ENCODE measurements at places on chromosomes 6 and 20.

GRCh38 chr6:152976749-152977148, 6.1 kb downstream of the FBXO5 start:
- no peak for DNase-seq

DNA sequence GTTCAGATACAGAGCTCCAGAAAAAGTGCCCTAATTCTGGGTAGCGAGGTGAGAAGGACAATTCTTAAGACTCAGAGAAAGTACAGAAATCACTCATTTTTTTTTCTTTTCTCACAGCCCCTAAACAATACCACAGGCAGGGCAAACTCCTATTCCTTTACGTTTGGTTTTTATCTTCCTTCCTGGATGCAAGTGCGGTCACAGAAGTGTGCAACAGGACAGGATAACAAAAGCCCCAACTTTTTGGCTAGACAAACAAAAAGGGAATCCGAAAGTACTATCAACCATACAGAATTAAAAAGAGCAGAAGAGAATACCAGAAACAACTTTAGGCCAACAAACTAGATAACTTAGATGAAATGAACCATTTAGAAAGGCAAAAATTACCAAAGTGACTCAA, 18.4 kb upstream of the BEND6 start:
- no peak for DNase-seq

- DNase-seq = no peak
Observed at GRCh38 chr6:4883298-4883697, 107.1 kb downstream of the CDYL start.

- DNase-seq = no peak
Observed at GRCh38 chr20:1185790-1186334, 1.1 kb upstream of the TMEM74B start.

DNA sequence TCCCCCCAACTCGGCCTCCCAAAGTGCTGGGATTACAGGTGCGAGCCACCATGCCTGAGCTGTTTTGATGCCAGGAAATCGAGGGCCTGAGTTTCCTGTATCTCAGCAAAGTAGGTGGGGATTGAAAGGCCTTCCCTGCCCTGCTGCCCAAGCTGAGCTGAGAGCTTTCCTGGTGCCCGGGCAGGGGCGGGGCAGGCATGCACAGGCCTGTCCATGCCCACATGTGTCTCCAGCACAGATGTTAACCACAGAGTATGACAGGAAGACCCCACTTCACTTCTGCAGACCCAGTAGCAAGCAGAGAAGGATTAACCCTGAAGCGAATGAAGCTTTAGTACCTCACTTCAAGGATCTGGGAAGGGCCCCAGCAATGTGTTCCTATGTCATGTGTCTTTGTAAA, 66.0 kb downstream of the GPR6 start:
- DNase-seq = no peak

GRCh38 chr20:34574426-34574825, 15.9 kb downstream of the MAP1LC3A start:
- DNase-seq = no peak

DNA sequence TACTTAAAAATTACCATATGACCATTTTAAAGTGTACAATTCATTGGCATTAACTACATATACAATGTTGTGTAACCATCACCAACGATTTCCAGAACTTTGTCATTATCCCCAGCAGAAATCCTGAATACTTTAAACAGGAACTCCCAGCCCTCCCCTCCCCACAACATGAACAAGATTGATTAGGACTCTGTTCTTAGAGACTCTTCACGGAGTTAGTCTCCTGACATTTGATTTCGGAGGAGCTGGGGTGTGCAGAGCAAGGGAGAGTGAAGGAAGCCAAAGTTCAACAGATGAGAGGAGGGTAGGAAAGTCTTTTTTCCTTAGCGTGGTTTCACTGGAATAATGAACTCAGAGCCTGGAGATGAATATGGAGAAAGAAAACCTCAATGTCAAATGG, 17.2 kb upstream of the QKI start:
- DNase-seq = no peak

DNA sequence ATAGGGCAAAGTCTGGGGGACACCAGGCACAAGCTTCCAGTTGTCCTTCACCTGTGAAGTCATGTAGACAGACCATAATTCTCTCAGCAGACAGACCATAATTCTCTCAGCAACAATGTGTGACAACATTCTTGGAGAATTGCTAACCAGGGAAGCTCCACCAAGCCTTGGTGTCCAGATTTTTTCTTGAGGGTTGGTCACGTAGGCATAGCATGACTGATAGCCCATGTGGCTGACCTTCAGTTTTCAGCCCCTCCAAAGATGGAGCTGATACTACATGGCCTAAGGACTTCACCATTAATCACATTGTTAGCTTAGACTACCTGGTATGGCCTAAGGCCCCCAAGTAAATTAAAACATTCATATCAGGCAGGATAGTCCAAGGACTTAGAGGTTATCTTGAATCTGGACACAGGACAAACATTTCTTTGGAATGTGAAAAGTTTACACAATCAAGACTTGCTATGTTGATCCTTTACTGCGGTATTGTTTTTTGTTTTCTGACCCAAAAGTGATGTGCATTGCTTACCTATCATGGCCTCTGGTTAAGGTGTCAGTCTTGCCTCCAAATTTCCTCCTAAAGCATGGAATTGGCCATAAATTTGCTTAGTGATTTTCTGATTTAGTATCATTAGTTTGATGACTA, 76.9 kb downstream of the CEP57L1 start:
- DNase-seq = no peak

- DNase-seq = no peak
Observed at GRCh38 chr20:34420146-34420545, 57.1 kb downstream of the ITCH start.

DNA sequence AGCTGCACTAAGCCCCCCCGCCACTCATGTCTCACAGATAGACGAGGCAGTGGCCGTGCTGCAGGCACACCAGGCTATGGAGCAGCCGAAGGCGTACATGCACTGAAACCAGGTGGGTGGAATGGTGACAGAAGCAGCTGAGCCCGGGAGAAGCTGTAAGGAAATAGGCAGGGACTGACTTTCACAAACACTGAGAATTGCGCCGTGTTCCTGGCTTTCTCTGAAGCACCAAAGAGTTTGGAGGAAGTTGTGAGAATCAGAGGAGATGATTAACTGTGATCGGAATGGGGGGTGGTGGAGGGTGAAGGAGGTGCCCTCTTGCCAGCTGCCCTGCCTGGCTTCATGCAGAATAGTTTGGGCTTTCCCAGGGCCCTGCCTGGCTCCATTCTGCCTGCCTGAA, 21.6 kb downstream of the TOMM34 start:
- DNase-seq = no peak

GRCh38 chr6:111211411-111212030, 124.2 kb downstream of the SLC16A10 start:
- no peak for DNase-seq

GRCh38 chr20:16100111-16100510, 473.1 kb downstream of the KIF16B start:
- DNase-seq = no peak

DNA sequence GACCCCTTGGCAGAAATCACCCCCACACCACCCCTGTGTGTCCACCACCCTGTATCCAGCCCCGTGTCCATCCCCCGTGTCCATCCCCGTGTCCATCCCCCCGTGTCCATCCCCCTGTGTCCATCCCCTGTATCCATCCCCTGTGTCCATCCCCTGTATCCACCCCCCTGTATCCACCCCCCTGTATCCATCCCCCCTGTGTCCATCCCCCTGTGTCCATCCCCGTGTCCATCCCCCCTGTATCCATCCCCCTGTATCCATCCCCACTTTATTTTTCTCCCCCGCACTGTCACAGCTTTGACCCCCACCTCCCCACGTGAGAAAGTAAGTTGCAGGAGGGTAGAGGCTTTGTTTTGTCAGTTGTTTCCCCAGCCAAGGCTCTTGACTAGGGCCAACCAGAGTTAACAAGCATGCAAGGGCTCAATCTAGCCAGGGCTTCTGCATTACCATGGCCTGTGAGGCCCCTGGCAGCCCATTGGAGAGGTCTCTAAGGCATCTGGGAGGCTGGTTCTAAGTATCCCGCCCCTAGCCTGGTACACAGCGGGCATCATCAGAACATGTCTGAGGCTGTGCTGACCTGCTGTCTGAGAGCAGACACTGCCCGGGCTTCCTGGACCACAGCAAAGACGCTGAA, 18.1 kb upstream of the SIRPA start:
- no peak for DNase-seq

- DNase-seq = no peak
Observed at GRCh38 chr6:41306187-41306854, 19.8 kb upstream of the TREM1 start.

DNA sequence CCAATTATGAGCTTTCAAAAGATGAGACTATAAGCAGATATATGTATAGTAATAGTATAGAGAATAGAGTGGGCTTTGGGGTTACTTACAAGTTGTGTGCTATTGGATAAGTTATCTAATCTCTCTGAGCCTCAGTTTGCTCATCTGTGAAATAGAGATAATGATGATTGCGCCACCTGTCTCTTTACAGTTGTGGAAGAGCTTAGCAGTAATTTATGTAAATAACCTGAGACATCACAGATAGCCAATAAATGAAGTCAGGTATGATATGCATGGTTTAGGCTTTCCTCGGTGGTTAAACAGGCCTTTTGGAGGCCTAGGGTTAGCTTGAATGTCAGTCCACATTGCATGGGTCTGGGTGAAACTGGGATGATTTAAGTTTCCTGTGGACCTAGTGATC, 29.8 kb upstream of the SCUBE3 start:
- no peak for DNase-seq

DNA sequence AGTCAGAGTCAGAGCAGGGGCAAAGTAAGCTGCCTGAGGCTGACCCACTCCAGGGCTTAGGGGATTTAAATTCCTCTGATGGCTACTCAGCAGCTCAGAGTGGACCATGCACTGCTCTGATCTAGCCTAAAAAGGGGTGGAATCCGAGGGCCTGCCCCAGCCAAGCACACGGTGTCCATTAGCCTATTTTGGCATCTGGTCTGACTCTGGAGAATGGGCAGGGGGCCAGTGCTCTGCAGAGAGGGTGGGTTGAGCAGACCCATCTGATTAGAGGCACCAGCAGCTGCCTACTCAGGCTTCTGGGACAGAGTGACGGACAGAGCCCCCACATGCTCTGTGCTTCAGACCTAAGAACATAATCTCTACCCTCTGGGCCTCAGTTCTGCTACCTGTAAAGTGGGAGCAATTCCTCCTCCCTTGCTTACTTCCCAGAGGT, 25.9 kb upstream of the TGM2 start:
- DNase-seq = no peak

- DNase-seq = no peak
Observed at GRCh38 chr20:45918779-45919537, 7.0 kb upstream of the PLTP start.

DNA sequence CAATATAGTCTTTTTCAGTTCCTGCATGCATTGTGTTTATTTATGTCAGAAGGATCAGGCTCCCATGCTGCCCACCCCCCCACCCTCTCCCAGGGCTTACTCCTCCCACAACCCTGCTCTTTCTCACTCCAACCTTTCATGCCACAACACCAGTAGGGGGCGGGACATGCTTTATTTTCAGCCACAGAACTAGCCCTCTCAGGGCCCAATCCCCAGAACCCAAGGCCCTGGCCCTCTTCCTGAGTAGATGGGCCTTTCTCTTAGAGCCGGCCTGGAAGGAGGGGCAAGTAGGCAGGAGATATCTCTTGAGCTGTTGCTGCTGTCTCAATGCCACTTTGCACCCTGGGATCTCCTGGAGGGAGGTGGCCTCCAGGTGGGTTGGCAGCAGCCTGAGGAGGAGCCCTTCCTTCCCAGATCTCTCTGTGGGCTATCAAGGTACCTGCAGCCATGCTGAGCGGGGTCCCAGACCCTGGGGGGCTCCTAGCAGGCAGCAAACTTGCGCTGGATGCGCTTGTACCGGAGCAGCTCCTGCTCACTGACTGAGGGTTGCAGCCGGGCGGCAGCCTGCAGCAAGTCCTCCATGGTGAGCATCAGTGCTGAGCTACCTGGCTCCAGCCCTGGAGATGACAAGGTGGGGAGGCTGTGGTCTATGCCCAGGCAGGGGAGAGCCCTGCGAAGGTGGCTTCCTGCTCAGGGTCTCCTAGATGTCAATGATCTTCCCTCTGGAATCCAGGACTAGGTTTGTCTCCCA, 3.5 kb downstream of the GNMT start:
- no peak for DNase-seq

DNA sequence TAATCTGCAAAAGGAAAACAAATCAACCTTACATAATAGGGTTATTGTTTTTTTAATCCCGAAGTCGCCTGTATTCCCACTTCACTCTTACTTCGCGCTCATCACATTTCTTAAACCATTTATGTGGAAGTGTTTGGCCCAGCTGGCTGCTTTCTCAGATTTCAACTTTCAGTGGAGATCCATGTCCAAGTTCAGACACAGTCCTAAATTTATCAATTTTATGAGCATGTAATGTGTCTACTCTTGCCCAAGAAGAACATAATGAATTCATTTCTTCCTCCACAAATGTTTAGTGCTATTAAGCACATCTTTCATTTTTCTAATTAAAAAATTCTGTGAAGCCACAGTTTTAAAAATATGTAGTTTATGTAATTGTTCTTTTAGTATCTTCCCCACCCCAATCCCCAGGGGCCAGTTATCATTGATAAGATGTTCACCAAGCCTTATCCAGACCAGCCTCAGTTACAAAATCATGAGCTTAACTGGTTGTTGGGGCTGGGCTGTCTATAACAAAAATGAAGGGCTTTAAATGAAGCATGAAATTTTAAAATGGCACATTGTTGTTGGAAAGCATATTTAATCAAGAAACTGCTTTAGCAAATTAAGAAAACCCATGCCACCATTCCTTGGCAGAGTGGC, 151.7 kb downstream of the UST start:
- DNase-seq = no peak

DNA sequence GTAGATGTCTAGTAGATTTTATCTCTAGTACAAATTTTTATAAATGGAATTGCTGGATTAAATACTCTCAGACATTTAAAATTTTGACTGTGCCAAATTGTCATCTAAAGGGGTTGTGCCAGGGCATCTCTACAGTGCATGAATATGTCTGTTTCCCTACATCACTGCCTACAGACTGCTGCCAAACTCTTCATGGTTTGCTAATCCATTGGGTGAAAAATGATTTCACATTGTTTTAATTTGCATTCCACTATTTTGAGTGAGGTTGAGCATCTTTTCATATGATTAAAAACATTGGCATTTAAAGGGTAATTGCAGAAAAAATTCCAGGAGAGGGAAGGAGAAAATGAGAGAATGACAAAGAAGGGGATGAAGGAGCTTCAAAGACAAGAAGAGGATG, 267.7 kb upstream of the RNF24 start:
- DNase-seq = no peak

DNA sequence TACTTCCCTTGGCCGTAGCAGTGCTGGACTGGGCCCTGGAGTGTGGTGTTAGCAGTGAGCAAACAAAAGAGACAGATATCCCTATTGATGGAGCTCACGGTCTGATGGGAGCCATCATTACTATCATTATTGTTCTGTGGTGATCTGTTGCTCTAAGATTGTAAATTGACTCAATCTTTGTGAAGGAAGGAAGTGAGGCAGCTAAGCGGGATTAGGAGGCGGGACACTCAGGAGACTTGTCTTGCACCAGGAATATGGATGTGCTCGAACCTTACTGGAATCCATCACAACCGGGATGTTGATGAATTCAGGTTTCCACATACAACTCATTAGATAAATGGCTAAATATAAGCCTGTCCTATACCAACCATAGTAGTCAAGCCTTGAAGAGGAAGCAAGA, 25.5 kb upstream of the FAM50B start:
- DNase-seq = no peak
